ENCODE measurements at places on chromosomes 2 and 18.
A peak's percentile ranks its signal among the peaks of the same experiment; 100 is the strongest.

GRCh38 chr18:59400407-59400806 is 41.3 kb upstream of the LMAN1 start:
- DNase-seq, result no peak

DNA sequence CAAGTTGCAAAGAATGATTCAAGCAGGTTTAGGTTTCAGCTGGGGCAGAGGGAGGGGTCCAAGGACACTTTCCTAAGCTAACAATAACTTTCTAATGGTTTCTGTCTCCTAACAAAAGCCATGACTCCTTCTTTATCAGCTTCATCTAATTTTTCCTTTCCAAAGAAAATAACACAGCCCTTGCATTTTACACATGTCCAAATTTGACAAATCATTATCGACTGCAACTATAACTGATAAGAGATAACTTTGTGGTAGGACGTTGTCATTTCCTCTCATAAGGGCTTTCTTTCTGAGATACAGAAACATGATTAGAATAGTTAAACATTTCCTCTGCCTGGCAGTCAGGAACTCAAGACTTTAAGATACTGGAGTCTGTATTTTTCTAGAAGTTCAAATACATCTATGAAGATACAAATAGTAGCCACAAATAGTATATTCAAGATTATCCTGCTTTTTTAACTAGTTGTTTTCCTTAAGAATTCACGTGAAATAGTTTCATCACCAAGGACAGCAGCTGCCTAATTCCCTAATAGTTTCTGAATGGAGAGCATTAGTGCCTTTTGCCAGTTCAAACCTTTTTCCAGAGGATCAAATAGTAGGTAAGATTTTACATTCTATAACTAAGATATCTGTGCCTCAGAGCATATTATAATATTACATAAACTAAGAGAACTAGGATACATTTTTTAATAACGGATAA is 263.2 kb downstream of the EXOC6B start:
- DNase-seq, result peak; percentile 6

DNA sequence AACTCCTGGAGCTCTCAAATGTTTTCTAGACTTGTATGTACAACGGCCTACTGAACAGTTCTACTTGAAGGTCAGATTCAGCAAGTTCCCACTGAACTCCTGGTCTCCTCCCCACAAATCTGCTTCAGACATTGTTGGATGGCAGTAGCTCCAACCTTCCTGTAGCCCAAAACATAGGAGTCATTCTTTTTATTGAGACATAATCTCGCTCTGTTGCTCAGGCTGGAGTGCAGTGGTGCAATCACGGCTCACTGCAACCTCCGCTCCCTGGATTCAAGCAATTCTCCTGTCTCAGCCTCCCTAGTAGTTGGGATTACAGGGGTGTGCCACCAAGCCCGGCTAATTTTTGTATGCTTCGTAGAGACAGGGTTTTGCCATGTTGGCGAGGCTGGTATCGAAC is 47.3 kb downstream of the QPCT start:
- no peak for DNase-seq

DNA sequence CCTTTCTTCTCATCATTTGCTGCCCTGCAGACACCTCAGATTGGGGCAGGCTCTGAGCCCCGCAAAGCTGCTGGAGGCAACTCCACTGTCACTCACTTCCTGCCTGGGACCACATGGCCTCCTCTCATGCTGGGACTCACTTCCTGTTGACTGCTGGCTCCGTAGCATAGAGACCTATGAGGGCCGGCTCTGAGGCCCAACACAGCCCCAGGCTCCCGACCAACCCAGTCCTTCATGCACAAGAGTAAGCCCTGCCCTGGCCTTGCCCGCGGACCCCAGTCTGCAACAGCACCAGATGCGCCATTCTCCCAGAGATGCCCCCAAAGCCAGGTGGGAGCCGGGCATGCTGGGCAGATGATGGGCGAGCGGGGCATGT is 55.7 kb downstream of the DNMT3A start:
- DNase-seq, result no peak

- no peak for DNase-seq
Observed at GRCh38 chr2:7722212-7722910, 805.1 kb downstream of the RNF144A start.

GRCh38 chr2:100554798-100555407 is 7.9 kb upstream of the PDCL3 start:
- no peak for DNase-seq

DNA sequence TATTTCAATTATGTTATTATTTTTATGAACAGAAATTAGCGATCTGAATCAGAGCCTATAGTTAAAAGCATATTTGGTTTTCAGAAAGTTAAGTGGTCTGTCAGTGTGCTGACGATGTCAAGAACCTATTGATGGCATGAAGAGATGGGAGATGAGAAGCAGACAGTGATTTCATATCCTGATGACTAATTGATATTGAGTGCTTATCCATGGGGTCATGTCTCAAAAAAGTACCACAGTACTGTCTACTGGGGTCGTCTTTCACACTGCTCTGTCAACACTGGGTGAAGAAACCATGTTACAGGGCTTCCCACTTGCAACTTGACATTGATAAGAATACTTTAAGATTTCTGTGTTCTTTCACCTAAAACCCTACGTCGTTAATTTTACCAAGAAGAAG is 297.1 kb downstream of the AFF3 start:
- no peak for DNase-seq

- no peak for DNase-seq
Observed at GRCh38 chr2:171741189-171741588, 53.9 kb downstream of the DYNC1I2 start.

GRCh38 chr2:217599906-217600305 is 402.9 kb downstream of the TNS1 start:
- DNase-seq, result no peak

- no peak for DNase-seq
Observed at GRCh38 chr2:6074089-6074643, 382.0 kb downstream of the SOX11 start.

DNA sequence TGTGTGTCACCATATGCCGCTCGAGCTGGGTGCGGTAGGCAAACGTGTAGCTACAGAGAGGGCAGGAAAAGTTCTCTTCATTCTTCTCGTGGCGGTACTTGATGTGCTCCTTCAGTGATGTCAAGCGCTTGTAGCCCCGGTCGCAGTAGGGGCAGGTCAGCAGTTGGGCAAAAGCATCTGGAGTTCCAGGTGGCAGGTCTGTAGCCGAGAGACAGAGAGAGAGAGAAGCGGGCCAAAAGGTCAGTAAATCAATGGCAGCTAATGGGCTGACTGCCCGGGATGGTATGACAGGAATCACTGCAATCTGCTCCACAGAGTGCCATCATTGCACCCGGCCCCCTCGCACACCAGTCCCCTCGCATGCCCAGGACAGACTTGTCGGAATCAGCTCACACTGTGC is 116.0 kb downstream of the ZEB2 start:
- peak; percentile 1 for DNase-seq

DNA sequence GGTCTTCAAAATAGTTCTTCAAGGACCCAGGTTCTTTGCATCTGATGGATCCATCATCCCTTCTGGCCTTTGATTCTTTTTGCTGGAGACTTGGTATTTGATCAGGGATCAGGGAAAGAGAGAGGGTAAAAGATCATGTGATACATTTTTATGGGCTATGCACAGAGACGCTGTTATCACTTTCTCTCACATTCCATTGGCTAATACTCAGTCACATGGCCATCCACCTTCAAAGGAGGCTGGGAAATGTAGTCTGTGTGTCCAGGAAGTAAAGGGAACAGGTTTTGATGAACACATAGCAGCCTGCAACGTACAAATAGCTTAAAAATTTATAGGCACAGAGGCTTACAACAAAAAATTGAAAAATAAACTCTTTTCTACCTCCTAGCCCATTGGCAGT is 629.6 kb upstream of the FANCL start:
- DNase-seq, result no peak

DNA sequence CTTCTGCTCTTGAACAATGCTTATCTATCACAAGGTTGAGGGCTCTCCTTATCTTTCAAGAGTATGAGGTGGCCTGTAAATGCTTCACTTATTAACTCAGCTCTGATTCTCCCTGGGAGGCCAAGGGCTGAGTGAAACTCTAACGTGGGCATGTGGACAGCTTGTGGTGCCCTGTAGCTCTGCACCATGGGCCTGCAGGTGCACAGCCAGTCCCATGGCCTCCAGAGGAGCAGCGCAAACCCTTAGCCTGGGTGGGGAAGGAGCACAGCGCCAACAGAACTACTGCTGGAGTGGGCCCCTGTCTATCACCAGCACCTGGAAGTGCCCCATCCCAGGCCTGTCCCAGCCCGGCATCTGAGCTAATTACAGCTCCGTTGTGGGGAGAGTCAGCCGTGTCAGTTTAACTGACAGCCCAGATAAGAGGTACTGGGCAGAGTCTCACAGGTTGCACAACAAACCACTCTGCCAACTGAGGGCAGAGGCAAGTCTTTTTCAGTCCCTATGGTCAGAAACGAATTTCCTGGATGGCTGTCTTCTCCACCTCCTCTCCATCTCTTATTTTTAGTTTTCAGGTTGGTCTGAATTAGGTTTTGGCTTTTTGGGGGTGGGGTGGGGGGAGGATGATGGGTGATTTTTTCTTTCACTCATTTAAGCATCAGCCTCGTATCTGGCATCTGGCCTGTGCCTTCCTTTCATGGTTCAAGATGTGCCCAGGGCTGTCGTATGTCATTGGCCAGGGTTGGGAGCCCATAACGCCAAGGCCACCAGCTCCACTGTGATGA is 219.5 kb downstream of the BCL2 start:
- no peak for DNase-seq

DNA sequence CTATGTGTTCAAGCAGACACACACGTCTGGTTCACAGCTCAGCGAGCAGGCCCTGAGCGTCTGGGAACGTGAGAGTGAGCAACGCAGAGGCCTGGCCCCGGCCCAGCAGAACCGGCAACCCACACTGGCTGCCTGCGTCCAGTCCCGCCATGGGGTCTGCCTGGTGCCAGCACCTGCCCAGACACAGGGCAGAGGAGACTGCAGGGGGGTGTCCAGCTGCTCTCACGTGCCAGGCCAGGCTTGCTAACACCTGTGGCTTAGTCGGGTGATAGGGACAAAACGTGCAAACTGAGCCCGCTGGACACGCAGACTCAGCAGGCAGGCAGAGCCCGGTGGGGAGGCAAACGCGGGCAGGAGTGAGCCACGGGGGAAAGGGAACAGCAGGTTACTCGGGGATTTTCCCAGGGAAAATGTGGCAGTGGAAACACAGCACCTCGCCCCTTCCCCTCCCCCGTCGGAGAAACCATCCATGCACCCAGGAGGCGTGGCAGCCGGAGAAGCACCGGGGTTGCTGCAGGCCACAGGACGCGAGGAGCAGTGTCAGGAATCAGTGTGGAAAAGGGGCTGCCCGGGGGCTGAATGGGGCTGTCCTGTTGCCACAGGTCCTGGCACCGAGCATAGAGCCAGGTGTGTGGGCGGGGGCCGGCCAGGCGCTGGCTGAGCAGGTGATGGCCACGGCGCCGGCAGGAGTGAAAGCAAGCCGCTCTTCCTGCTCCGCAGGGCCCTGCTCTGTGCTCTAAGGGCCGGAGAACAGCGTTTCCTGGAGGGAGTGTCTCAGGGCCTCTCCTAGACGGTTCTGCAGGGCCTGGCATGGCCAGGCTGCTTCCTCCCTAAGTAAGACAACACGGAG is 154.7 kb downstream of the HDAC4 start:
- no peak for DNase-seq

DNA sequence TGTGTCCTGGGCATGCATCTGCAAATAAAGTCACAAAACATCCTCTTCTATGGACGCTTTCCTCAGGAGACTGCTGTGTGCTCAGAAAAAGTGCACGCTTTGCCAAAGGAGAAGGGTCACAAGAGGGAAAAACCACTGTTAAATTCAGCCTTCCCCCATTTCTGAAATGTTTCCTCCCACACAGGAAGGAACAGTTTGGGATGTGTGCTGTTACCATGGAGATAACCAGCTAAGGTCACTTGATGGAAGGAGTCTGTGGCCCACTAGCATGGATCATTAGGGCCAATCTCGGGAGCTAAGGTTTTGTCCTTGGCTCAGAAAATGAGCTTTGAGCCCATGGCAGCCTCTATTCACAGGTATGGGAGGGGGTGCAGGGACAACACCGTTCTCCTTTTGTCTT is 5.6 kb downstream of the KCNE4 start:
- no peak for DNase-seq

DNA sequence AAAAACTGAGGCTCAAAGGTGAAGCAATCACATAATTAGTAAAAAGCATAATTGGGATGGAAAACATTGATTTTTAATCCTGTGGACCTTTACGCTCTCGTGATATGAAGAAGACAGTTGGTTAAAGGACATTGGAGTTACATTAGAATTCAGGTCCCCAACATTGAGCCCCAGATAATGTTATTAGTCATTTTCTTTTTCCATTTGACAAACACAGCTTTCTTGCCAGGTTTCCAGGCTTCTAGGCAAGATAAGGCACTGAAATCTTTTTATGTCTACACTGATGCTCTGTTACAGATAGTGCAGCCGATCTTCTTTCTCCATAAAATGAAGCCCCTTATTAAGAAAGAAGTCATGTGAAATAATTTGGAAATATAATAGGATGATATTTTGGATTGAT is 38.5 kb downstream of the MYO3B start:
- DNase-seq, result no peak

- no peak for DNase-seq
Observed at GRCh38 chr2:48651158-48651790, 33.6 kb downstream of the GTF2A1L start.

- no peak for DNase-seq
Observed at GRCh38 chr2:138125306-138126288, 161.3 kb downstream of the HNMT start.

DNA sequence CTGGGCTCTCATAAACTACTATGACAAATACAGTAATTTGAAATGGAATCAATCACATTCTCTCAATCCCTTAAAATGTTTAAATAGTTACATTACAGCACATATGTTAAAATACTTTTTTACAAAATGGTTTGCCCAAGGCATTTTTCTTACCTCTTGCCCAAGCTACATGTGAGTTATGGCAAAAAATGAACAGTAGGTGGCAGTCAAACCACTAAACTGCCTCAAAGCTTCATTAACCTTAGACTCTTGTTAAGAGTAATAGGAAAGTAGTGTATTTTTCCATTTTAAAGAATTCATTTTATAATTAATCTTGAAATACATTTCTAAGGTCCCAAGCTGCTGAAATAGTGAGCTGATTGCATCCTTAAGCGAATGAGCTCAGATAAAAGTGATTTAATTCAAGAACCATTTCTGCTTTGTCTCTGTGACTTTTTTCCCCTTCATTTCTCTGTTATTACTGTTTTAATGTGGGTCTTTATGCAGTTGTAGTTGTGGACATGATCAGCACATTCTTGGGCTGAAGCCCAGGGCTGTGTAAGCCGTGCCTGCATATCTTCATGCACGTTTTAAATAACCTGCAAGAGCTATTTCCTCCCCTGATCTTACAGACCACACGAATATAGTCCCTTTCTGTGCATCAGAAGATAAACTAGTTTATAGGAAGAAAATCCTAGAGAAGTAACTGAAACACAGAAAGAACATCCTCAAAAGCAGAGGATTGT is 311.8 kb downstream of the LNPK start:
- peak; percentile 60 for DNase-seq

GRCh38 chr2:17822445-17823117 is 6.3 kb downstream of the MSGN1 start:
- peak; percentile 64 for DNase-seq

- DNase-seq, result no peak
Observed at GRCh38 chr2:12862541-12862940, 145.8 kb downstream of the TRIB2 start.
